Activated T-helper 1 cell treated with anti-CD3 and anti-CD28 coated beads, Interleukin-12 subunit alpha, Interleukin-12 subunit beta, Interleukin-2, Interleukin-4 antibody, amounts not matched to agents 30 ng/mL and 10 ng/mL and 1 ng/mL, durations not matched to agents 14 hours and 24 hours and 36 hours (primary cell): ENCODE measurements at places on chromosomes 16 and 17.

DNA sequence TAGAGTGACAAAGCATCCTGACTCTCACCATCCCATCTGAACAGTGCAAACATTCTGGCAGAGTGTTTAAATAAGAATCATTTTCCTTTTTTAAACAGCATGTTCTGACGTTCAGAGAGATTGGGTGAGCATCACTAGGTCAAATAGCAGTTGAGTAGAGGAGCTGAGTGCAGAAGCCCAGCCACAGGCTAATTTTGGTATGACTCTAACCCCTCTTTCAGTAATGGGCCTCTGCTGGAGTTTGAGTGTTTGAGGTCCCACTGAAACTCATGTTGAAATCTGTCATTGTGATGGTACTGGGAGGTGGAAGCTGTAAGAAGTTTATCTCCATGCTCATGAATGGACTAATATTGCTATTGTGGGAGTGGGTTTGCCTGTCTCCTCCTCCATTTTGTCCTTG is 194.4 kb downstream of the SALL1 start:
- no peak for DNase-seq

DNA sequence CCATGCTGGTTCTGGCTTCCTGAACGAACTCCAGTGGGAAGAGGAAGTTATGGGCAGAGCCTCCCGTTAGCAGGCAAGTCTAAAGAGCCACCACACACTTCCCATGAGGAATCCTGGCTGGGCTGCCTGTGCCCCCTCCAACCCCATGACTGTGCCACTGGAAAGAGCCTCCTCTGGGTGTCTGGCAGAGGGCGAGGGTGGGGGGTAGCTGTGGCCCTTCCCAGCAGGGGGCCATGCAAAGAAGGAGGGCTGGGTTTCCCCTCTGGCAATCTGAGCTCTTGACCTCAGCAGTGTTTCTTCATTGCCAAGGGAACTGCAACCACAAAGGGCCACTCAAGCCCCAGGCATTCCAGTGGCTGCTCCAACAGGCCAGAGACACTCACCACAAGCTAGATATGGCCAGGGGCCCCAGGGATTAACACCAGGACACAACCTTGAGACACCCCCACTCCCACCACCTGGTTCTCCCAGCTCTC is 1.7 kb upstream of the RRAD start:
- no peak for DNase-seq

- DNase-seq, result no peak
Observed at GRCh38 chr17:20022701-20023100, 13.5 kb downstream of the SPECC1 start.

GRCh38 chr17:57808882-57809281 is 41.0 kb downstream of the MRPS23 start:
- DNase-seq, result no peak

DNA sequence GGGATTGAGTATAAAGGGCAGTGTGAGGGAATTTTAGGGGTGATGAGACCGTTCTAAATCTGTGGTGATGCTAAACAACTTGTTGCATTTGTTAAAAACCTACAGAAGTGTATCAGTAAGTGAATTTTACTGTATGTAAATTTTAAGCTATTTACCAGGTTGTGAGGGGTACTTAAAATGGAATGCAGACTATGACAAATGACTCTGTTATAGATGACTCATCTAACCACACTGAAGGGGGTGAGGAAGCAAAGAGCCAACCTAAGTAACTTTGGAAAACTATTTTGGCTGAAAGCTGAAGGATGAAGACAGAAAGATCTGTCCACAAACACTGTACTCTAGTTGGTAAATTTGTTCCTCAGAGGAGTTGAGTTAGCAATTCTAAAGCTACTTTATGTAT is 5.3 kb upstream of the MKS1 start:
- DNase-seq, result no peak

DNA sequence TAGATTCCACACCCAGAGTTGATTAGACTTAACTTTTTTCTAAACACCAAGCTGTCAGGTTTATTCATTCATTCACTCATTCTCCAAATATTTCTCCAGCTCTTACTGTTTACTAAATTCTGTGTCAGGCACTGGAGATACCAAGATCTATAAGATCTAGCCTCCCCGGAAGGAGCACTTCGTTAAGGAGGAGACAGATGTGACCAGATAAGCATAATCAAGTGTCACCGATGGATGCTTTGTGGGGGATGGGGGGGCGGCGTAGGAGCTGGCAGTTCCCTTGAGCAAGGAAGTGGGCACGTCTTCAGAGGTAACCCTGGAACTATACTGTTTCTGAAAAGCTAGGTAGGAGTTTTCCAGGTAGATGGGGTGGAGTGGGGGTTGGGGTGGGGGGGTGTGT is 3.8 kb upstream of the RPL26 start:
- DNase-seq, result no peak

- DNase-seq, result no peak
Observed at GRCh38 chr17:79613195-79613772, 2.4 kb upstream of the RBFOX3 start.

- no peak for DNase-seq
Observed at GRCh38 chr17:37661400-37662014, 18.3 kb upstream of the DDX52 start.

GRCh38 chr17:17376362-17376761 is 73.2 kb downstream of the NT5M start:
- no peak for DNase-seq

- DNase-seq, result no peak
Observed at GRCh38 chr16:1155353-1156054, 2.6 kb downstream of the CACNA1H start.

- no peak for DNase-seq
Observed at GRCh38 chr17:973053-973452, 6.5 kb downstream of the NXN start.

- DNase-seq, result no peak
Observed at GRCh38 chr16:81158964-81159363, 62.8 kb upstream of the GCSH start.

DNA sequence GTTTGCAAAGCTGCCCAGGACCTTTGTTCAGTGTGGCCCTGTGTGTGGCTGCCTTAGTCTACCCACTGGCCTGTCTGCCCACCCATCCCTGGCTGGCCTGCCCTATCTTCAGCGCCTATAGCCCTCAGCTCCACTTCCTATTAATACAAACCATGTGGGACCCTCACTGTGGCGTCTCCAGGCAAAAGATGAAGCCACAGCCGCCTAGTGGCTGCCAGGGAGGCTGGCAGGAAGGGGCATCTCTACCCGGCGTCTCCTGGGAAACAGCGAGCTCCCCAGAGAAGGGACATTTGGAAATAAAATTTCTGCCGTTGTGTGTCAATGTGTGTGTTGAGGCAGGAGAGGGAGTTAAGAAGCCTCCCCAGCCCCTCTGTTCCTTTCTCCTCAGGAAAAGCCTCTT is 31.5 kb downstream of the NEUROD2 start:
- no peak for DNase-seq

DNA sequence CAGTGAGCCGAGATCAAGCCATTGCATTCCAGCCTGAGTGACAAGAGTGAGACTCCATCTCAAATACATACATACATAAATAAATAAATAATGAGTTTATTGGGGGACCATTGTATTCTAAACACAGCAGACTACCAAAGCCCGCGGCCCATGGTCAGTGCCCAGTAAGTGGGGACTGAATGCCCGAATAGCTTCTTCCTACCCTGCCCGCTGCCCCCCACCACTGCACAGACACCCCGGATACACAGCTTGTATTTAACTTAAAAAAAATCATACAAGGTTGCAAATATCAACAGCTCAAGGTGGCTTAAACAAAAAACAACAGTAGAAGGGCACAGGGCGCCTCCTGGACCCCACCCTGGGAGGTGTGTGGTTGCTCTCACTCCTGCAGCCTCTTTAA is 22.6 kb upstream of the TLK2 start:
- DNase-seq, result no peak

DNA sequence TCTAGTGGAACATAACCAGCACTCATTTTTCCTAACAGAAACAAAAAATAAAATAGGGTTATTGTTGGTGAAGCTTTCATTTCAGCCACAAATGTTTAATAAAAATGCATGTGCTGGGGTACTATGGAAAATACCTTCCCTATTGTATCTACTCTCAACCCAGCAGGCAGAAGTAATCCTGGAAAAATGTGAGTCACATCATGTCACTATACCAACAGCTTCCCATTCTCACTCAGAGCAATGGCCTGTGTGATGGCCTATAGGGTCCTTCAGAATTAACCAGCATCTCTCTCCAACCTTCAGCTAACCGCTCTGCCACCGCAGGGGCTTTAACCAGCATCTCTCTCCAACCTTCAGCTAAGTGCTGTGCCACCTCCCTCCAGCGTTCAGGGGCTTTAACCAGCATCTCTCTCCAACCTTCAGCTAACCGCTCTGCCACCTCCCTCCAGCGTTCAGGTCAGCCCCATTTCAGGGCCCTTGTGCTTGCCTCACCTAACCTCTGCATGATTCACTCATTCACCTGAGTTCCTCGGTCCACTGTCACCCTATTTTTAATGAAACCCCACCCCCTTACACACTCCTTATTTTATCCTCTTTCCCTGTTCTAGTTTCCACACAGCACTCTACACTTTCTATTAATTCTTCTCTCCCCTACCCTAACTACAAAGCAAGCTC is 34.0 kb downstream of the UBE2G1 start:
- DNase-seq, result no peak

DNA sequence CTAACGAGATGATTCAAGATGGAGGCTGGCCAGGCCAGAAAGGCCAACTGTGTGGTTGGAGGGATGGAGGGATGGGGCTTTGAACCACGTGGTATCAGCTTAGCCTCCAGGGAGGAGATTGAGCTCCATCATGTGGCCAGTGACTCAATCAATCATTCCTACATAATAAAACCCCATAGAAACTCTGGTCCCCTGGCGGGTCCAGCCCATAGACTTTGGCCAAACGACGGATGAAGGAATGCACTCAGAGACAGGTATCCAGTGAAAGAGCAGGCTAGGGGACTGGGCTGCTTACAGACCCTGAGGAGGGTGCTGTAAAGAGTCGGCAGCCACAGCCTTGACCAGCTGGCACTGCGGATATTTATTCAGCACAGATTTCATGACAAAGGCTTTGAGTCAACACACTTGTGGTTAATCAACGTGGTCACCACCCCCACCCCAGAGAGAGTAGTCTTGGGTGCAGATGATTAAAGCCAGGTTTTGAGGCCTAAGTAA is 308.7 kb upstream of the TNRC6C start:
- DNase-seq, result no peak

GRCh38 chr17:4777969-4778760 is 6.5 kb downstream of the TM4SF5 start:
- DNase-seq, result no peak

GRCh38 chr16:8915722-8916301 is 33.7 kb downstream of the LITAFD start:
- DNase-seq, result no peak

- DNase-seq, result no peak
Observed at GRCh38 chr17:72053449-72053848, 67.4 kb upstream of the SOX9 start.
